Heart right ventricle (tissue), 16 donors: ENCODE measurements at places on chromosomes 2 and 18. TPM values are rescaled to one million over a fixed set of nuclear protein-coding genes. Genes with fewer than 3 reads are reported as not detected.
A peak's percentile ranks its signal among the peaks of the same experiment; 100 is the strongest.

SLC38A11 gene
- 3.0 TPM for polyA plus RNA-seq

DNA sequence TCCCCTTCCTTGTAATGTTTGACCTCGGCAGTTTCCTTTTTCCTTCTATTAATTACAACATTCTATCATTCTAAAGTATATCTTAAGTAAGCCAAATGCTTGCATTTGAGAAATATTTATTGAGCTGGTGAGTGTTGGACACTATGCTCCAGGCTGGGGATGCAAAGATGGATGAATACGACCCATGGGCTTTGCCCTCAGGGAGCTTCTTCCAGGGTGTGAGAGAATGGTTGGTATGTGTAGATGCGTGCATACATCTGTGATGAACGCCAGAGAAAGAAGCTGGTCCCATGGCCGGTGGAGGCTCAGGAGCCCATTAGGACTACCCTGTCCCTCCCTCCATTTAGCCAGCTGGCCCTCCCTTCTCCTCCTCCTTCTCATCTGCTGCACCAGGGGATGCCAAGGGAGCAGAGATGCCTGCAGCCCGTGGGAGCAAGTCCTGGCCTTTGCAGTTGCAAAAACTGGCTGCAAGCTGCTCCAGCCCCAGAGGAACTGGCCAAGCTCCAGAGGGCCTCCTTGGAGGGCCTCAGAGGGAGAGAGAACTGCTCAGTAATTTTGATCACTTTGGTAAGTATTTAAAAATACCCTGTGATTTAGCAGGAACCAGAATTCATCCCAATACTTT, 65.7 kb upstream of the FOSL2 start:
- no peak overlapping the region for H3K4me3 ChIP-seq
- no peaks in the 10 kb centered on the region for H3K36me3 ChIP-seq
- no peak overlapping the region for H3K27ac ChIP-seq
- peaks cover 10% of the 10 kb centered on the region for H3K4me1 ChIP-seq

DNA sequence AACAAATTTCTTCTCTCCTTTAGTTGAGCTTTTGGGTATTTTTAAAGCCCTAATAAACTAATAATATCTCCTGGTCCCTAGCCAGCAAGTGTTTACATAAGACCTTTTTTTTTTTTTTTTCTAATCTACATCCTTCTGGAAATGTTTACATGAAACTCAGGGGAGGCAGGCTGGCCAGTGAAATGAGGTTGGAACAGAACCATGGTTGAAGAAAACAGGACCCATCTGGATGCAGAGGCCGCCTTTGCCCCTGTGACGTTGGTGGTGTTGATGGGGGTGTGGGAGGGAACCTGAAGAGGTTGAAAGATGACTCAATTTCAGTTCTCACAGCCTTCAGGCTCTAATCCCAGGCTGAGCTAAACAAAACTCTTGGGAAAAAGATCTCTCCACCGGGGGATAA, 118.5 kb downstream of the NRP2 start:
- DNase-seq = peak; percentile 34
- H3K27ac ChIP-seq = no peak overlapping the region
- no peak overlapping the region for H3K4me3 ChIP-seq
- H3K36me3 ChIP-seq = no peaks in the 10 kb centered on the region
- no peaks in the 10 kb centered on the region for H3K4me1 ChIP-seq
- H3K27me3 ChIP-seq = no peaks in the 10 kb centered on the region

GRCh38 chr18:79789901-79790890, 7.5 kb upstream of the KCNG2 start:
- no peak for DNase-seq
- H3K27me3 ChIP-seq = peaks cover 58% of the 10 kb centered on the region
- no peaks in the 10 kb centered on the region for H3K36me3 ChIP-seq

DNA sequence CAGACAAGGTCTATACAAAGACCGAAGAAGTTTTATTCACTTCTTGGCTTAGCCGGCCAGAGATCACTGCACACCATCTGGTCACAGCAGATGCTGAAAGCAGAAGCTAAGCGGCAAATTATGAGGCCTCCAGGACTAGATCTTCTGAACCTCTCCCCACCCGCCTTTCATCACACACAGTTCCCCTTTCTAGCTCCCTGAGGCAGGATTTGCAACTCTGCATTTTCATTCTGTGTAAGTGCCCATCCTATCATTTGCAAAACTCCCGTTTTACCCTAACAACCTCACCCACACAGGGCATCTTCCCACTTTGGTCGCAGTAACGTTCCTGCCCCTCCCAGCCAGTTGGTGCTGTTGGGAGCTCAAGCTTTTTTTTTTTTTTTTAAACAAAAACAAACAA, 3.1 kb upstream of the MOB1A start:
- H3K4me1 ChIP-seq = peaks cover 3% of the 10 kb centered on the region
- H3K27me3 ChIP-seq = no peaks in the 10 kb centered on the region
- H3K4me3 ChIP-seq = no peak overlapping the region
- no peaks in the 10 kb centered on the region for H3K36me3 ChIP-seq
- no peak for DNase-seq

CHMP1B gene
- polyA plus RNA-seq = 16.3 TPM

GRCh38 chr18:31791817-31792579, 31.3 kb upstream of the SLC25A52 start:
- H3K27ac ChIP-seq = no peak overlapping the region
- DNase-seq = no peak
- H3K4me1 ChIP-seq = no peaks in the 10 kb centered on the region
- H3K4me3 ChIP-seq = no peak overlapping the region

NTSR2 gene
- not detected for polyA plus RNA-seq

SLC23A3 gene
- polyA plus RNA-seq = 1.8 TPM

- H3K27me3 ChIP-seq = no peaks in the 10 kb centered on the region
- DNase-seq = no peak
- no peaks in the 10 kb centered on the region for H3K36me3 ChIP-seq
- H3K27ac ChIP-seq = no peak overlapping the region
- H3K4me1 ChIP-seq = no peaks in the 10 kb centered on the region
Measured at GRCh38 chr2:180656455-180656847, 324.0 kb upstream of the UBE2E3 start.

- H3K27me3 ChIP-seq = no peaks in the 10 kb centered on the region
- no peaks in the 10 kb centered on the region for H3K36me3 ChIP-seq
- H3K4me3 ChIP-seq = no peak overlapping the region
- H3K4me1 ChIP-seq = peaks cover 28% of the 10 kb centered on the region
- DNase-seq = peak; percentile 75
Measured at GRCh38 chr18:56321470-56321869, 316.9 kb downstream of the TXNL1 start.
